Activated naive CD4-positive, alpha-beta T cell (primary cell): ENCODE measurements at places on chromosomes 1 and 21.

- DNase-seq, result no peak
Measured at GRCh38 chr1:9380711-9381110, 88.0 kb downstream of the SPSB1 start.

- DNase-seq, result no peak
Measured at GRCh38 chr1:47551971-47552528, 114.2 kb downstream of the FOXD2 start.

GRCh38 chr1:208117826-208118225, 126.4 kb downstream of the PLXNA2 start:
- DNase-seq, result no peak

DNA sequence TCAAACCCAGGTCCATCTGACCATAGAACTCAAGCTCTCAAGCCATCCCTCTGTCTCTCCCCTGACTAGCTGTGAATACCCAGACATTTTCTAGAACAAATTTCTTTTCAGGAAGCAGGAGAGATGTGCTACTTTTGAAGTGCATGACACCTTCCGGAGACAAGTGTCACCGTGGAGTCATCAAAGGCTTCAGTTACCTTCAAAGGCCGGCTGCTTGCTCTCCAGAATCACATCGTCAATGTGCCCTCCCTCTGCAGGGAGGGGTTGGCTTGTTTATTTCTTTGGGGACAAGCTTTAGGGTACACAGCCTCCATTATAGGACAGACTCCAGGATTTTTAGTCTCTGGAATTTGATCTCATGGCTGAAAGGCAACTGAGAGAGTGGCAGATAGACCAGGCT, 37.7 kb upstream of the IGSF21 start:
- no peak for DNase-seq

GRCh38 chr1:211697356-211697755, 21.9 kb upstream of the NEK2 start:
- DNase-seq, result no peak

DNA sequence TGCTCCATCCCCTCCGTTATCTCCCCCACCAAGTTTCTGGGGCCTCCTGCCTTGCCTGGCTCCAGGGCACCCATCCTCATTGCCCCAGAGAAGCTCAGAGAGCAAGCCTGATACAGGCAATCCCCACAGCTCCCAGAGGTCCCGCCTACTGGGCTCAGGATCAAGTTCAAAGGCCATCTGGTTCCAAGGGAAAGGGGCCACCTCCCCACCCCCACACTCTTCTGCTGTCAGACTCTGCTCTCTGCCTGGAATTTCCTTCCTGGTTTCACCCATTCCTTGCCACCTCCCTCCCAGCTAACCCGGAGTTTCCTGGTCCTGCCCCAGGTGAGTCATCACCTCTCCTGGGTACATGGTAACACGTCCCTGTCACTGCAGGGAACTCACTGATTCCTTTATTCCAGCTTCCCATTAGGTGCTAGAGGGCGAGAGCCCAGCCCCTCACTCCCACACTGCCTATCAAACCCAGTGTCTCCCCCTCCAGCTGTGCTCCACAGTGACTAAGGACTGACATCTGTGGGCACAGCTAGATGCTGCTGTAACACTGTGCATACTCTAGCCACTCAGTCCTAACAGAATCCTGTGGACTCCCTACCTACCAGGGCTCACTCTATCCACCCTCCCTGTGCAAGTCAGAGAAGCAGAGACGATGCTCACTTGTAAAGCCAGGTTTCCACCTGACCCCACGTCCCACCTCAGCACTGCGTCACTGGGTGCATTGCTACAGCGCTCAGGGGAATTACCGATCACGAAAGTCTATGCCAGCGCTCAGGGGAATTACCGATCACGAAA, 21.8 kb downstream of the RSPH1 start:
- no peak for DNase-seq

DNA sequence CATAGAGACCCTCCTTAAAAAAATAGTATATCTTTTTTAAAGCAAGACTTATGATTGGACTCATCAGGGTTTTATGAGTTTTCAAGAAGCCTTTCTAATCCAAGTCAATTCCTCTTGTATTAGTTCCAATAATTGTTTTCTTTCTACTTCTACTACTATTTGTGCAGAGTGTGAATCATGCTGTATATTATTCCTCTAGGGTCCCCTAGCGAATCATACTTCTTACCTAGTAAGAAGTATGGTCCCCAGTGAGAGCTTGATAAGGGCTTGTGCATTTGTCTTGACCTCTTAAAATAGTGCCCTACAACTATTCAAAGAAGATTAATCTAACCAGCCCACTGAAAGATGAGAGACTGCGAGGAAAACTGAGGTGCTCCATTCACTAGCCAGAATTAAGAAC, 715.7 kb upstream of the ZP4 start:
- no peak for DNase-seq

- no peak for DNase-seq
Measured at GRCh38 chr1:75273110-75273509, 138.9 kb downstream of the LHX8 start.

DNA sequence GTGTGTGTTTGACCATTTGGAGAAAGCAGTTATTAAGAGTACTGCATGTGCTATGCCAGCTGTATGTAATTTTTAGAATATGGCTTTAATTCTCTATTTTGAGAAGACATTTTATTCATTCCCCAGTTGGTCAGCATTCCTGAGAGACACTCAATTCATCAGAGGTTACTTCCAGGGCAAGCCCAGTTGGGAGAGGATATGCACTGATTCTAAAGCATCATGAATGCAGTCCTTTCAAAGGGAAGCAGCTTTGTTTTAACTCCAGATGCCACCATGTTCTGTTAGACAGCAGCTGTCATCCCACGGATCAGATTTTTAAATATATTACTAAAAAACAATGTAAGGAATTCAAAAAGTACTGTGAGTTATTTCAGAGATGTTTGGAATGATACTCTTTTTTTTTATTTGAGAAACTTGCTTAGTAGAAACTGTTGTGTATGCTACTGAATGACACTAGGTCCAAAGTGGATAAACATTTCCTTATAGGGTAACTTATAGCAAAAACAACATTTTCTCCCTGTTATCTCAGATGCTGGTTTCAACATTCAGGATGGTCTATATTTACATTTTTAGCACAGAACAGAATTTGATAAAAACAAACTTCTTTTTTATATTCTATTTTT, 149.5 kb upstream of the B3GALT2 start:
- no peak for DNase-seq

- DNase-seq, result no peak
Measured at GRCh38 chr1:181094416-181095212, 6.1 kb downstream of the IER5 start.

GRCh38 chr1:38029685-38030511, 16.7 kb downstream of the POU3F1 start:
- no peak for DNase-seq

- no peak for DNase-seq
Measured at GRCh38 chr1:51365774-51366173, 35.4 kb upstream of the TTC39A start.

- no peak for DNase-seq
Measured at GRCh38 chr1:59242370-59242769, 54.5 kb upstream of the FGGY start.

GRCh38 chr1:183653462-183653794, 312 bp upstream of the APOBEC4 start:
- DNase-seq, result no peak

GRCh38 chr1:230916587-230917283, 48.4 kb upstream of the C1orf198 start:
- DNase-seq, result no peak

DNA sequence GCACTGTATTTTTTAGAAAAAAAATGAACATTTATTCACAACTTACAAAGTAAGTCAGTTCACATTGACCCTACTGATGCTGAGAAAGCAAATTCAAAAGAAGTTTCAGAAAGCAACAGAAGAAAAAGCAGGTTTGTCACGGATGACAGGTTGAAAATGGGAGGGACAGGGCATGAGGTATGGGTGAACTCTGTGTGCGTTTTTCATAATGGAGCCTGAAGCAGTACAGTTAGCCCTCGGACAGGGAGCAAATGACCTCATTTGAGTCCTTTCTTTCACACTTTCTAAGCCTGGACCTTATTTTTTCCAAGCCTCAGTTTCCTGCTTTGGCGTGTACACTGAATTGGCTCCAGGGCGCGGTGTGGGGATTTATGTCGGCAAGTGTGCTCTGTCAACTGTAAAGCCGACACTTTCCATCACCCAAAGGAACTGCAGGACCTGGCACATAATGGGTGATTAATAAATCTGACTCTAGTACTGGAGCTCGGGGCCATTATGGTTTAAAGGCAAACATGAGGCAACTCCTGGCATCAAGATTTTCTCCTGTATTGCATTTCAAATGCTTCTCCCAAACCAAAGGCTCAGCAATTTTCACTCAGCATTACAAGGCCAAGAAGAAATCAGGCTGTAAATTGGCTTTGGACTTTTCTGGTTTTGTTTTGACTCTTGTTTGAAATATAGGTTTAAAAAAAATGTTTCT, 345.5 kb upstream of the DUSP10 start:
- DNase-seq, result no peak

- DNase-seq, result no peak
Measured at GRCh38 chr1:211281320-211282022, 22.3 kb downstream of the RCOR3 start.

- DNase-seq, result no peak
Measured at GRCh38 chr1:175133673-175134435, 58.7 kb downstream of the KIAA0040 start.

DNA sequence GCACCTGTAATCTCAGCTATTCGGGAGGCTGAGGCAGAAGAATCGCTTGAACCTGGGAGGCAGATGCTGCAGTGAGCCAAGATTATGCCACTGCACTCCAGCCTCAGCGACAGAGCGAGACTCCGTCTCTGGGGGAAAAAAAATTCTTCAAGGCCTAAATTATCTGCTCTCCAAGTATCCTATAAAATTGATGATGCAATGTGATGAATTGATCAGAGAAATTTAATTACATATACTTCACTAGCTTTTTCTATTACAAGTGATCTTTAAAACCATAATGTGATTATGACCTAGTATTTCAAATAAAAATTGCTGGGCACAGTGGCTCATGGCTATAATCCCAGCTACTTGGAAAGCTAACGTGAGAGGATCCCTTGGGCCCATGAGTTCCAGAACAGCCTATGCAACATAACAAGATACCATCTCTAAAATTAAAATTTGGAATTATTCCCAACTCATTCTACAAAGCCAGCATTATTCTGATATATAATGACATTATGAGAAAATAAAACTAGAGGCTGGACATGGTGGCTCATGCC, 43.7 kb downstream of the ARID4B start:
- no peak for DNase-seq

GRCh38 chr1:222257027-222257426, 290.9 kb downstream of the HHIPL2 start:
- DNase-seq, result no peak

- no peak for DNase-seq
Measured at GRCh38 chr1:211345719-211346118, 19.1 kb downstream of the TRAF5 start.

GRCh38 chr1:66575739-66576138, 41.8 kb downstream of the SGIP1 start:
- no peak for DNase-seq

GRCh38 chr1:221117548-221117951, 238.3 kb downstream of the HLX start:
- DNase-seq, result no peak

DNA sequence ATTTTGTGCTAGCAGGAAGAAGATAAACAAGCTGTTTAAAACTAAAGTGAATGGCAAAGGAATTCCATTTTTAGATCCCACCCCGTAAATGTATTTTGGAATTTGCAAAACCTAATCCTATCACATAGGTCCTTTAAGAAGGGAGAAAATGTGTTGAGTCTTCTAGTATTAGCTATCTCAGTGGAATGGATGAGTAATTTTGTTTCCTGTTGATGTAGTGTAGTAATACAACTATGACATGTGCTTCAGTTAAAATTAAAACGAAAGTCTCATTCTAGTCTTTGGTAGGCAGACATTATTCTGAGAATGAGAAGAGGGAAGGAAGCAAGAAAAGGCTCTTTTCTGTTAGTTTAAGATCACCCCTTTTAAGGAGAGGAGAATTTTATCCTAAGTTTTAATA, 265.9 kb upstream of the C1orf105 start:
- DNase-seq, result no peak

DNA sequence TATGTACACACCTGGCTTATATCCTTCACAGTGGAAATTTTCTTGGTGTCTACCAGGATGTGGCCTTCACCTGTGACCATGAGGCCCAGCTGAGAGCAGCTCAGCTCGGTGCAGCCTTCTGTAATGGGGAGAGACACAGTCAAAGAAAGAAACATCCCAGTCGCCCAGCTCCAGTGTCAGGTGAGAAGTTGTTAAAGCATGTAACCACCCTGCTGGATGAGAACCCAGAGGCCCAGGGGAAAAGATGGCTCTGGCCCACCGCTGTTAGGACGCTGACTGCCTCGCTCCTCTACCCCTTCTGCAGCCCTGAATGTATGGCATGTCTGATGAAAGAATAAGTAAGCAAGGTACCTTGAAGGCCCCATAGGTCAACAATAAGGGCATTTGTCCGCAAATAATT, 52.7 kb downstream of the SCCPDH start:
- no peak for DNase-seq

DNA sequence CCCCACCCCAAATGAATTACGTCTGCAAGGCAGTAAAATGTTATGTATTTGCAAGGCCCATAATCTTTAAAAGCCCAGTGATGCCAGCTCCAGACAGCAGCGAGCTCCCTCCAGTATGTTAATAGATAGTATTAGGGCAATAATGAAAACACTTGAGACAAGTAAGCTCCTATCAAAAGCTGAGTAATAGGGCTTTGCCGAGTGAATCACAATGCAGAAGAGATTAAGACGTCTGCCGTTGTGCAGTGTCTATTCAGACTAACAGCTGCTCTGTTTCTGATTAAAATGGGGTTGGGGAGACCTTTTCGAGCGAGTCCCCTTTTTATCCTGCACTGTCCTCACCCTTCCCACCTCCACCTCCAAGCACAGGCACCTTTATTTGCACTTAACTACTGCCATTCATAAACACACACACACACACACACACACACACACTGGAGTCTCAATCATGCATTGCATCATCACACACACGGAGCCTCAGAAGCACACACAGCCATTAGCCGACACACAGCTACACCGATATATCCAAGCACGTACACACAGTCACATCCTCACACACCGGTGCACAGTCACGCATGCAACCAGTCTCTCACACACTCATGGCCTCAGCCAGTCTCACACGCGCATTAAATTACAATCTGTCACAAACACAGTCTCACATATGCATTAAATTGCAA, 46.0 kb upstream of the FOXO6 start:
- DNase-seq, result no peak

GRCh38 chr1:90341516-90341915, 346.6 kb downstream of the ZNF326 start:
- no peak for DNase-seq

- DNase-seq, result no peak
Measured at GRCh38 chr1:156291226-156292061, 4.0 kb downstream of the GLMP start.

DNA sequence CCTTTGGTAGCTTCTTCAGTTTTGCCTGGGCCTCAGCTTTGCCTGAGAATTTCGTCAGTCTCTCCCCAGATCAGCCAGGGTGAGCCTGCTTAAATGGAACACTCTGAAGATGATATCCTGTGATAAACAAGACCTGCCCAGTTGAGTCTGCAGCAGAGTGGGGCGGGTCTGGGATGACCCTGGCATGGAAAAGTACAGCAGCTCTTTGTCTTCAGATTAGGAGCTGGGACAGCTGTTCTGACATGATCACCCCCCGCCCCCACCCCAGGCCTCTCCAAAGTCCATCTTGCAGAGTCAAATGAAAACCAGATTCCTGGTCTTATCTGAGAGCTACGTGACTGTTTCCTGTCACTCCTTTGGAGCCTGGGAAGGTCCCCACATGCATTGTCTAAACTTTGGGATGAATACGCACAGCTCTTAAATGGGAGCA, 2.2 kb upstream of the TMEM51 start:
- DNase-seq, result no peak
